MCF 10A (cell line): ENCODE measurements at places on chromosomes 12 and 14. TPM values are rescaled to one million over a fixed set of nuclear protein-coding genes. Genes with fewer than 3 reads are reported as not detected.
A peak's percentile ranks its signal among the peaks of the same experiment; 100 is the strongest.

- peak; percentile 63 for DNase-seq
Measured at GRCh38 chr12:75603475-75603874, 92.1 kb upstream of the KRR1 start.

DNA sequence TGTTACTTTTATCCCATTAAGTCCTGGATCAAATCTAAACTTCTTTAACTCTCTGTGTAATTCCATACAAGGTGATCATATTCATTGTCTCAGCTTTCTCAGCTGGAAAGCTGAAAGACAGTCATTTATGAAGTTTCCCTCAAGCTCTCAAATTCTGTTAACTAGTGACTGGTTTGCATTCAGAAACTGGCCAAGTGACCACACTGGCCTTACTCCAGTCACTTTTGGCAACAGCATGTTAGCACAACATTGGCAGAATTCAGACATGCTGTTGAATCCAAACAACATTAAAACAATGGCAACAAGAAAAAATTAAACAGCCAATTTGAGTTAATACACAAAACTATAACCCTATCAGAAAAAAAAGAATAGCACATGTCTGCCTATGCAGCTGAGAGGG lies 343.3 kb downstream of the MDGA2 start:
- no peak for DNase-seq

DNA sequence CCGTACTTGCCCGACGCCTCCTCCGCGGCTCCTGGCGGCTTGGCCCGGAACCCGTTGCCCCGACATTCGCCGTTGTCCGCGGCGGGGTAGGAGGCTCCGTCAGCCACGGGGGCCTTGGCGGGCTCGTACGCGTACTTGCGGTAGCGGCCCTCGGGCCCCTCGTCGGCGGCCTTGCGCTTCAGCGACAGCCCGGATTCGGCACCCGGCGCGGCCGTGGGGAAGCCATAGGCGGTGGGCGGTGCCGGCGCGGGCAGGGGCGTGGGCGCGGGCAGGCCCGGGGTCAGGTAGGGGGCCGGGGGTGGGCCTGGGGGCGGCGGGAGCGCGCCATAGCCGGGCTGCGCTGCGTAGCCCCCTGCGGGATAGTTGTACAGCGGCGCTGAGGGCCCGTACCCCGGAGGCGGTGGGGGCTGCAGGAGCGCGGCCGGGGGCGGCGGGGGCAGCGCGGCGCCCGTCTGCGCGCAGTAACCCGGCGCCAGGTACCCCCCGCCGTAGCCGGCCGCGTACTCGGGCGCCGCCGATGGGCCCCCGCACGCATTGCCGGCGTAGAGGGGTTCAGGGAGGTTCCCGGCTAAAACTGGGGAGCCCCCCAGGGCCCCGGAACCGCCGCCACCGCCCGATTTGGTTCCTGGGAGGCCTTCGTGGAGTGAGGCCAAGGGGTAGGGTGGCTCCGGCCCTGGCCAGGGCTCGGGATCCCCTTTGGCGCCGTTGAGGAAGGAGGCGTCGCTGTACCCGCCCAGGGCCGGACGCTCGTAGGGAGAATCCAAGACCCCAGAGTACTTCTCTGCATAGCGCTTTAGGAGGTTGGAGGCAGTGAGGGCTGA lies 26.9 kb downstream of the FIGNL2 start:
- DNase-seq = no peak

GRCh38 chr12:71981149-71981548 lies 42.5 kb downstream of the TPH2 start:
- peak; percentile 8 for DNase-seq

DPPA3 gene
- total RNA-seq = not detected in 2 replicates

- DNase-seq = no peak
Measured at GRCh38 chr14:60637479-60638315, 11.6 kb downstream of the SIX1 start.

DNA sequence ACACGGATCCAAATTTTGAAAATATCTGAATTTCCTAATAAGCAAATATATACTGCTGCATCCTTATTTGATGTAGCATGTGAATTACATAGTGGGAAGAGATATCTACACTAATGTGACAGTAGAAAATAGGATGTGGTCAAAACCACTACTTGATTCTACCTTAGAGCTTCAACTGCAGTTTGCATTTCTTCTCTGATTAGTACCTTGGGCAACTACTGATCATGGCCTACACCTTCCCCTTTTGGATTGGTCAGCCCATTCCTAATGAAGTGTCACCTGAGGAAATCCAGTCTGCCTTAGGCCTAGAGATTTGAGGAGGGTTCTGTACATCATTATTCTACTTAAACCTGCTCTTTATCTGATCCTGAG lies 10.7 kb downstream of the LLPH start:
- DNase-seq = no peak

DNA sequence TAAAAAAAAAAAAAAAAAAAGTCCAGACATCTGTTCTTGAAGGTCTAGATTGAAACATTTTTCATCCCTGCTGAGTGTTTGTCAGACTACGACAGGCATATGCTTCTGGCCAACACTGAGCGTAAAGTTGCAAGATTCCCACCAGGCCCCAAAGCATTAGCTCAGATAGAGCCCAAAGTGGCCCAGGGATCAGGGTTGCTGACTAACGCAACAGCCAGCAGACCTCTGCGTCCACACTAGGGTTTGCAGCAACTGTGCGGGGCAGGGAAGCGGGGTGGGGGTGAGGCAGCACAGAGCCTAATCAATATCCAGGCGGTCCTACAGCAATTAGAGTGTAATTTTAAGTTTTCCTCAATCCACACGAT lies 55.7 kb downstream of the SSH1 start:
- DNase-seq = no peak

DNA sequence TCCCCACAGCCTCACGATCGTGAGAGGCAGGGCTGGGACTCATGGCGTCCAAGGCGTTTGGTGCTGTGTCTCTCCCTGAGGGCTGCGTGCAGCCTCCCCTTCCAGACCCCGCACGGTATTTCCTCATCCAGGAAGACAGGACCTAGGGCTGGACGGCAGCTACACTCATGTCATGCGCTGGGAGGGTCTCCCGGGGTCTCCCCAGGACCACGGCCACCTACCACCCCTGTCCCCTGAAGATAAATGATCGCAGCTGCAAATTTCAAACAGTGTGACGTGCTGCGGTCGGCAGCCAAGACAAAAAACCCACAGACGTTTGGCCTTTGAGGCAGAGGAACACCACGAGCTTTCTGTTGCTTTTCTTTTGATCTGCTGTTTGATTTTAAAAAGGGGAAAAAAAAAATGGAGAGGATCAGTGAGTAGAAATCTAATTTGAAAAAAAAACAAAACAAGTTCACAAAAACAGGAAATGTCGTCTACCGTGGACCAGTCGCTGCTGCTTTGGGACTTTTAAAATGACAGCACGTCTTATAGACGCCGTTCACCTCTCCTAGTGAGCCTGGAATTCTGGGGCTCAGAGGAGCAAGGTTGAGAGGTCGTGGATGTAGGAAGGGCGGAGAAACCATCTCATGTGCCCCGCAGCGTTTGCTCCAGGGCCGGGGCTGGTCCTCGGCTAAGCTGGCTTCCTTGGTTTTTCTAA lies 237.6 kb downstream of the SLC41A2 start:
- no peak for DNase-seq

RGS6 gene
- total RNA-seq = not detected in 2 replicates

DNA sequence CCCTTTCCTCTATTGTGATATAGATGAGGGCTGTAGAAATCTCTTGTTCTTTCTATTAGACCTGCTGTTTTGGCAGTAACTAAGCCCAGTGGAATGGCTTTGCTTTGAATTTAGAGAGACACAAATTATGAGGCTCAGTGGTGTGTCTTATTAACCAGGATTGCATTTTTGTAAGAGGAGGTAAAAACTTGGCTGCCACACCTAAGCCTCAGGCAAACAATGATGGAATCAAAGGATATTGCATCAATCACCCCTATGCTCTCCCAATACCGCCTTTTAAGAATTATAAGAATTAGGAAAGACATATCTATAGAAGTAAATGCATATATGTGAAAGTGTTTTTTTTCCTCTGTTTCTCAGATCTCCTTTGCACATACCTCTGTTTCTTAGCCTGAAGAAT lies 63.3 kb downstream of the ACSS3 start:
- peak; percentile 24 for DNase-seq

TGM1 gene
- total RNA-seq = 16.9 and 26.2 TPM in 2 replicates

GRCh38 chr12:132250707-132251106 lies 78.7 kb downstream of the GALNT9 start:
- DNase-seq = no peak

DNA sequence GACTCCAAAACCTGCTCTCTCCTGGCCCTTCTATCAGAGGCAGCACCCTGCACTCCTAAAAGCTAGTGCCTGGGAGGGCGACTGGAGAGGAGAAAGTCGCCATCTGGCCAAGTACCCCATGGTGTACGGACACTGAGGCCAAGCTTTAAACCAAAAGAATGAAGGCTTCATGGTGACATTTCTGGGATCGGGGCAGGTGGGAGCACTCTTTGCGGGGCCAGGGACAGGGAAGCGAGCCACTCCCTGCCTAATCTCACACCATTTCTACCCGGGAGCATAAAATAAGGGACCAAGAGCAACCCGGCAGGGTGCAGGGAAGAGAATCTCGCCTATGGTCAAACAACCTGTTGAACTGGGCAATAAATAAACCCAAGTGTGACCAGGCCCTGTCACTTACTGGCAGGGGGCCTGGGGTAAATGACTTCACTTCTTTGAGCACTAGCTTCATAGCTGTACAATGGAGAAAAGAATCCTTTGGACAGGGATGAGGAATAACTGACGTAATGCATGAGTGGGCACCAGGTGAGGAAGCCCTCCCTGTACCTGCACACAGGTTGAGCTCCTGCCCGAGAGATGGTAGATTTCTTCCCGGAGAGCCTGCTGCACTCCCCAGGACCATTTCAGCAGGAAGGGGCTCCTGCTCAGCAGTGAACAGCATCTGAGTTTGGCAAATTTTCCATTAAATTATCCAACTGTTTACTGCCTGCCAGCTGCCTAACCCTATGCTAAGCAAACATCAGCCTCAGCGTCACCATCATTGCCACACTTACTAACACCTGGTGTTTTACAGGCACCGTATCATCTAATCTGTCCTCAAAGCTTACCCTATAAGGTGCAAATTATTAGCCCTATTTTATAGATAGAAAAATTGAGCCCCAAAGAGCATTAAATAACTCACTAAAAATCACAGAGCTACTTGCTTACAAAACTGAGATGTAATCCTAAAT lies 2.0 kb downstream of the SERPINA1 start:
- DNase-seq = no peak

DNA sequence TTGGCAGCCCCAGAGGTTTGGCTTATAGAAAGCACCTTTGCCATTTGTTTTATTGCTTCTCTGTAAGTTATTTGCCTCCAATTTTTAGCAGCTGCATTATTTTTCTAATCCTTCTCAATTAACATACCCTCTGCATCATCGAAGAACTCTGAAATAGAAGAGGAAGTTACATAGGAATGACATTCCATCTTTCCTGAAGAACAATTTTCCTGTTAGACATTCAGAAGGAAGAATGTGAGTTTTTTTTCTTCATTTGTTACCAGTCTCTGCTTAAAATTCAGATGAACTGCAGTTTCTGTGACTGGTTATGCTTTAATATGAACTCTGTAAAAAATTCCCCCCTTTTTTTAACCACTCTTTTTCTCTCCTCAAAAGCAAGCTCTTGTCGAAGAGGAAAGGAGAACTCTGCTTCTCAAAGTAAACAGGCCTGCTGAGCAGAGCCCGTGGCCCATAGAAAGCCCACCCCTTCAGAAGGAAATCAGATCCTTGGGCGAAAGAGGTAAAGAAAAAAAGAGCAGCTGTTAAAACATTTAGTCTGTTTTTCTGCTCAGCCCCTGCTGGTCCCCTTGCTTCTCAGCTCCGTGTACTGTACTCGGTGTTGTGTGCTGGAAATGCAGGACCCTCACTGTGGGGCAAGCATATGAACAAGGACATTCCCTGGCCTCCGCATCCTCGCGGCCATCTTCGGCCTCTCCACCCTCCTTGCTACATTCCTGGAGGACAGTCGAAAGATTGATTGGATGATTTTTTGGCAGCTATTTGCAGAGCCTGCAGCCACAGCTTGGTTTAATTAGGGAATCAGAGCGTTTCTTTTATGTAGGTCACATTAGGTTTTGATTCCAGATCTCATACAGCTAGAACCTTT lies 164.4 kb upstream of the LRIG3 start:
- DNase-seq = no peak

DNA sequence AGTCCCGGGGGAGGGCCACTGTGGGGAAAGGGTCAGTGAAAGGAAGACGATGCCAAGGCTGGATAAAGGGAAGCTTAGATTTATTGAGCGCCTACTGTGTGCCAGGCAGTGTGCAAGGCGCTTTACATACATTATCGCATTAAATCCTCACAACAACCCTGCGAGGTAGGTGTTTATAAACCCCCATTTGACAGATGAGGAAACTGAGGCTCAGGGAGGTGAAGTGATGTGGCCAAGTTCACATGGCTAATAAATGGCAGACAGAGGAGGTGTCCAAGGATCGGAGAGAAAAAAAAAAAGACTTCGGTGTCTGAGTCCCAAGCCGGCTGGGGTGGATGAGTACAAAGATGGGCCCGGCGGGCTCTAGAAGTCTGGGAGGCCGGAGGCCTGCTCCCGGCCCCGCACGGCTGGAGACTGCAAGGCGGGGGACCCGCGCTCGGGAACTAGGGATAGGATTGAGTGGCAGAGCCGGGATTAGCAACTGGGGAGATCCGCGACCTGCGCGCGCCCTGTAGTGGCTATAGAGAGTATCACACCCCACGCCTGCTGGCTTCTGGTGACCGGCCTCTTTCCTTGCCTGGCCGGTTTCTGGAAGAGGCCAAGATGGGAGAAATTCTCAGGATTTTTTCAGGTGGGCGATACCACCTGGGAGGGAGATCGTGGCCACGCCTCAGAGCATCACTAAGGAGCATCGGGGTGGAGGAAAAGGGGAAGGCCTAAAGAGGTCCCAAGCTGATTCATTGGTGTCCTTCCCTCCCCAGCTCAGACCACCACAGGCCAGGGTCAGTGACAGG lies 3.9 kb downstream of the DDN start:
- DNase-seq = peak; percentile 80

DNA sequence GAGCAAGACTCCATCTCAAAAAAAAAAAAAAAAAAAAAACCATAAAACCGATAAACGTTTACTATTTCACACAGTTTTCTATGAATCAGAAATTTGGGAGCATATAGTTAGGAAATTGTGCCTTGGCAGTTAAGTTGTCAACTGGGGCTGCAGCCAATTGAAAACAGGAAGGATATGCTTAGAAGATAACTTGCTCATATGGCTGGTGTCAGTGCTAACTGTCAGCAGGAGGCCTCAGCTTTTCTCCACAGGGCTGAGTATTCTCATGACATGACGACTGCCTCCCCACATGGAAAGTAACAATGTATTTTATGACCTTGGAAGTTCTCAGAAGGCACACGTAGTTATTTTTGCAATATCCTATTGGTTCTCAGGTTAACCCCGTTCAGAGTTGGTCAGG lies 29.6 kb upstream of the OR5AU1 start:
- DNase-seq = no peak

DNA sequence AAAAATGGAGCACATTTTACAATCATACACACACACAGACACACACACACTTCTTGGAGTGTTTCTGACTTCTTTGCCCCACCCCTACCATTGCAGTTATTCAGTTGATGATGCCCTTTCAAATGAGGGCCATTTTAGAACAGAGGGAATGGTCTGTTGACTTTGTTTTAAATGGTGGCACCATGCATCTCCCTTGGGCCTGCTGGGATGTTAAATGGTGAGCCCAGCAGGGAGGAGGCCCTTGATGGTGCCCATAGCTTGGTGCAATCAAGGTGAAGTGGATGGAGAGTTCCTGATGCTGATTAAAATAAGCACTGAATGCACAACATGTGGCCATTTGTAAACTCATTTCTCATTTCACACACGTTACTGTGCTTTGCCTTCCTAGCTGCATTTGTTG lies 13.3 kb downstream of the C12orf75 start:
- no peak for DNase-seq
